MM.1S (cell line): ENCODE measurements at places on chromosomes 1 and 21.
A peak's percentile ranks its signal among the peaks of the same experiment; 100 is the strongest.

- peak; percentile 33 for DNase-seq
Measured at GRCh38 chr1:169885207-169885606, 8.5 kb downstream of the SCYL3 start.

GRCh38 chr1:96533820-96534219 is 187.8 kb upstream of the PTBP2 start:
- no peak for DNase-seq

DNA sequence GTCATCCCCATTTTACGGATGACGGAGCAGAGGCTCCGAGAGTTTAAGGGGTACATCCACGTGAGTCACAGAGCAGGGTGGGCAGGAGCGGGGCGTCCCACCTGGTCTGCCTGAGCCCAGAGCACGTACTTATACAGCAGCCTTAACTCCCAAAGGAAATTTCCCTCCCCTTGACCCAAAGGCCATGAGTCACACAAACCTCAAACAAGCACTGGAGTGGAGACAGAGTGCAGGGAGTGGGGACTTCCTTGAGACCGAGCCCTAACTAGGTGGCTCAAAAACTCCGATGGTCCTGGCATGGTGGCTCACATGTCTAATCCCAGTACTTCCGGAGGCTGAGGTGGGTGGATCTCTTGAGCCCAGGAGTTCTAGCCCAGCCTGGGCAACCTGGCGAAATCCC is 141.6 kb upstream of the KLHDC7A start:
- no peak for DNase-seq

DNA sequence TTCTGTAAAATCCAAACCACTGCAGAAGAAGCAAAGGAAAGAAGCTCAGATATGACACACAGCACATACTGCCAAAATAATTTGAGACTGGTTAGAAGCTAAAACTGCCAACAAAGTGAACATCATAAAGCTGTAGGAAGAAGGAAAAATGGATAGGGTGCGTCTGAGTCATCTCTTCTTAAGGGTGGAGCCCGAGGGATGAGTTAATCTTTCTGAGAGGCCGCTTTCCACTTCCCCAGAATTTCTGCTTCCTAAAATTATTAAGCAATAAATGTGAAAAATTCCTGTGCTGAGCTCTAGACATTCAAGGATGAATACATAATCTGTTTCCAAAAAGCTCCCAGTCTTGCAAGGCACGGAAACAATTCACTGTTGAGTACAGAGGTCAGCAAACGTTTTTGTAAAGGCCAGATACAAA is 20.1 kb downstream of the PPT1 start:
- no peak for DNase-seq

DNA sequence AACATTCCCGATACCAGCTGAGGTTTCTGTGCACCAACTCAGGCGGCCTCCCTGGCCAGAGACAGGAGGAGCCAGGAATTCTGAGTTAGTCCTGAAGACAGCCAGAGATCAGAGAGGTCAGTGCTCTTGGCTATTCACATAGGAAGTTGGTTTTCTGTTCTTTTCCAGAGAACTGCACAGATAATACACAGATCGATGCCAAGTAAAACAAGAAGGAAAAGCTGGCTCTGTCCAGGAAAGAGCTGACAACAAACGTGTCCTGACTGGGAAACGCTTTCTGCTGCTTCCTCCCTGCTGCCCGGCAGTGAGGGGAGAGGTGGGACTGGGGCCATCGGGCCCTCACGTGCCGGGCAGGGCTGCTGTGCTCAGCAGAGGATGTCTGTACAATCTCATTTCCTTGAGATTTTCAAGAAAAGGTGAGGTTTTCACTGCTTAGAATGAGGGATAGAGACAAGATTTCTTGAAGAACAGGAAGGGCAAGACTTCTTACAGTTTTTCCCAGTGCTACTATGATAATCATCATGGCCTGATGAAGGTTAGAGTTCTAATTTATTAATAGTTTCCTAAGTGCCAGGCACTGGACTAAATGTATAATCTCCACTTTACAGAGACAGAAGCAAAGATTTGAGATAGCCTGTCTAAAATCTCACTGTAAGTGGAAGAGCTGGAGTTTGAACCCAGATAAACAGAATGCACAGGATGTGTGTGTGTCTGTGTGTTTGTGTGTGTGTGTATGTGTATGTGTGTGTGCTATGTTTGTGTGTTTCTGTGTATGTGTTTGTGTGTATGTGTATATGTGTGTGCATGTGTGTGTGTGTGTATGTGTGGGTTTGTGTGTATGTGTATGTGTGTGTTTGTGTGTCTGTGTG is 211.0 kb upstream of the RAB4A start:
- DNase-seq = no peak

DNA sequence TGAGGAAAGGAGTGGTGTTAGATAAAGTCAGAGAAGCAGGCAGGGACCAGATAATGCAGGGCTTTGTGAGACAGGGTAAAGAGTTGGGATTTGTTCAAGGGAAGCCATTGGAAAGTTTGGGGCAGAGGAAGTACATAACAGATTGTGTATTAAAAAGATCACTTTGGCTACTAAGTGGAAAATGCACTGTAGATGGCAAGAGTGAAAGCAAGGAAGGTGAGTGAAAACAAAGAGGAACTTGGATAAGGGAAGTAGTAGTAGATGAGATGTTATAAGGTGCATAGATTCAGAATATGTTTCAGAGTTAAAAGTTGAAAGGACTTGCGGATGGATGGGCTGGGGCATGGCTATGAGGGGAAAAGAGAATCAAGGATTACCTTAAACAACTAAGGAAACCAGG is 17.4 kb downstream of the MRPL39 start:
- DNase-seq = no peak

GRCh38 chr1:97500760-97501159 is 420.1 kb downstream of the DPYD start:
- DNase-seq = no peak

- no peak for DNase-seq
Measured at GRCh38 chr1:244271691-244272308, 179.9 kb downstream of the ADSS2 start.

GRCh38 chr1:78640462-78640861 is 9.2 kb upstream of the IFI44 start:
- no peak for DNase-seq

- DNase-seq = no peak
Measured at GRCh38 chr21:41653954-41654491, 112.8 kb downstream of the RIPK4 start.

DNA sequence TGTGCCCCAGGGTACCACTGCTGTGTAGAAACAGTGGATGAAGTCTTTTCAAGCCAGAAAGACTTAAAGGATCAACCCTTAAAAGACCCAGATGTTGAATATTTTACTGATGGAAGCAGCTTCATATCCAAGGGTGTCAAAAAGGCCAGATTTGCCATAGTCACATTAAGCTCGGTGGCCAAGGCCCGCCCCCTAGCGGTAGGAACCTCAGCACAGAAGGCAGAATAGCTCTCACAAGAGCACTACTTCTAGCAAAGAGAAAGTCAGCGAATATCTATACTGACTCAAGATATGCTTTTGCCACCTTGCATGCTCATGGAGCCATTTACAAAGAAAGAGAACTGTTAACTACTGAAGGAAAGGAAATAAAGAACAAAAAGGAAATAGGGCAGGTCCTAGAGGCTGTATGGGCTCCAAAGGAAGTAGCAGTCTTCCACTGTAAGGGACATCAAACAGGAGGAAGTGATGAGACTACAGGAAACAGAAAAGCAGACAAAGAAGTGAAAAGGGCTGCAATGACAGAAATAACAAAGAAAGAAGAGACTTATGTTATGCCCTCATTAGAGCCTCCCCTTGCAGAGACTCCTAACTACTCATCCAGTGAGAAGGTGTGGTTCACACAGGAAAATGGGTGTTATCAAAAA is 90.5 kb downstream of the LIPI start:
- DNase-seq = peak; percentile 58

DNA sequence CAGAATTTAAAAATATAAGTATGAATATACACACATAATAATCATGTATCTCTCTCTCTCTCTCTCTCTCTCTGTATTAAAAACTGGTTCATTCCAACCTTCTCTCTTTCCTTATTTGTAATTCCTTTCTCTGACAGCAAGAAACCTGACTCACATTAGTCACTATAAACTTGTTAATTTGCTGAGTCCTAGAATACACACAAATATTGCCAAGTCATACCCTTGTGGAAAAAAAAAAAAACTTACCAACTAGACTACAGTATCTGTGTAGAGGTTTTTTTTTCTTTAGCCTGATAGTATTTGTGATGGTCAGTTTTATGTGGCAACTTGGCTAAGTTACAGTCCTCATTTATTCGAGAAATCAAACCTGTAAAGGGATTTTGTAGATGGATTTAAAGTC is 26.3 kb upstream of the NHLH2 start:
- no peak for DNase-seq

DNA sequence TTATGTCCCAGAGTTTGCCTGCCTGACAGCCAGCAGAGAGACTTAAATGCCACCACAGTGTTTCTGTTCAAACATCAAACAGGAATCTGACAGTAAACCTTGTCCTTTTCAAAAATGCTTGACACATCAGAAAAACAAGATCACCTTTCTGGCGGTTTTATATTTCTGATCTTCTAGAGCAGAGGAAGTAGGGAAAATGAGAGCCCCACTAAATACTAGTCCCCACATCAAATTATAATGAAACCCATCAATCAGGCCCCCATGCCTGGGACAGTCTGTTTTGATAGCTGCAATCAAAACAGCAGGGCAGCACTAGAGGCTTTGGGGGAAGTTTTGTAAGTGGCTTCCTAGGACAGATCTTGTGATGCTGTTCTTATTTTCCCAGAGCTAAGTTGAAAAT is 129.3 kb downstream of the CNIH3 start:
- no peak for DNase-seq

- DNase-seq = no peak
Measured at GRCh38 chr1:89863165-89863830, 42.5 kb downstream of the LRRC8D start.

DNA sequence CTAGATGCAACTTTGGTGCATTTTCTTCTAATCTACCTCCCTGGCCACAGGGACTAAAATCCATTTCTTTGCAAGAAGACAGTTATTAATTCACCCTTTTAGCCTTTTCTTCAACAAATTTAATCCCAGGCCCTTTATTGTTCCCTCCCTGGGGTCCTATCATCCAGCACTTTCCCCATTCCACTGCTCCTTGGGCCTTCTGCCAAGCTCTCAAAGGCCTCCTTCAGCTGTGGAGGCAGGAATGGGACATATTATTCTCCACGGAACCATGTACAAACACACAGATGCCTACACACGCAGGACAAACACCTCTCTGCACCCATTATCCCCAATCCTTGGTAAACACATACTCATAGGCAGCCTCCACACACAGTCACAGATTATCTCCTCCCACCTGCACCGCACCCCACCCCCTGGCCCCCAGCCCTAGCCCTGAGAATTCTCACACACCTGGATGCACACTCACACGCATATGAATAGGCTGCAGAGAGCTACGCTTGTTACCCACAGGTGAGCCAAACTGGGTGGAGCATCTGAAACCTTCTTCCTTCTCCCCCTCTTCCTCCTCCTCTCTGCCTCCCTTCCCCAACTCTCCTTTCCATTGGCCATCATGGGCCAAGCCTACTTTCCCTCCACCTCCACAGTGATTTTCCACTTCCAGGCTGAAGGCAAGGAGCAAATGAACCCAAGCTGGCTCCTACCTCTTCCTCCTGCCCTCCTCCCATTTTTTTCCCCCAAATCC is 11.7 kb downstream of the TAGLN2 start:
- no peak for DNase-seq

DNA sequence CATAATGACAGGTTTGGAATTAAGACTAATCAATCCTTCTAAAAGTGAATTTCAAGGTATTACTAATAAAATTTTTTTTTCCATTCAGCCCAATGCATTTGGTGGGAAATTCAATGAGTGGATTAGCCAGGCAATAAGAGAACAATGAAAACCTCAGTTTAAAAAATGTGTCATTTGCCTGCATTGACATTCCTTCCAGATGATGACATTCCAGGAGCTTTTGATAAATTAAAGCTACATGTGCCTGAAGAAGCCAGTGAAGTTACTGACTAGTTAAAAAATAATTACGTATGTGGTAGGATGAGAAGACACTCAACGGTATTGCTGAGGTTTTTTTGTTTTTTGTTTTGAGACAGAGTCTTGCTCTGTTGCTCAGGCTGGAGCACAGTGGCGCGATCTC is 37.9 kb upstream of the RC3H1 start:
- no peak for DNase-seq

DNA sequence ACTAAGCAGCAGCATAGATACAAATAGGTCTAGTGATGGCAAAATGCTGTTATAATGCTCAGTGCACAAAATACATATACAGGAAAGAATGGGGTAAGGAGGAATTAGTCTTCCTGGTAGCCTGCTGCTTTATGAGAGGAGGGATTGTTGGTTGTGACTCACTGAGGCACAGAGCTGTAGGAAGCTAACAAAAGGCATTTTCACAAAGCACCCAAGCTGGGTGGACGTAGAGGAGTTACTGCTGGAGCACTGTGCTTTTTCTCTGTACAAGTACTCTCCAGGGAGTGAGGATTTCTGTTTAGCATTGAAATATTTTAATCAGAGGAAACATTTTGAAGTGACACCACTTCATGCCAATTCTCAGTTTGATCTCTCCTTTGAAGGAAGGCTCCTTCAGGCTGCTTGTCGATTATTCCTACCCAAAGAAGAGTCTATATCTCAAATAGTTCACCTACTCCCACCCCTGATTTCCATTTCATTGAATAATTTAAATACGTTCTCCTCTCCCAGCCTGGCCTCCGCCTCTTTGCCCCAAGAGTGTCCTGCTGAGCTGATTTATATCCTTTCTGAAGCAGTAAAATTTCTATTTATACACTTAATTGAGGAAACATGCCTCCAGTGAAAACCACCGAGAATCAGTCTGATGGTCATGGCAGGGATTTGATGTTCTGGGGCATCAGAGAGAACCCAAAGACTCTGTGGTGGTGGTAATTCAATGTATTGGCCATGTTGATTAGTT is 271.9 kb downstream of the HHAT start:
- no peak for DNase-seq

- peak; percentile 43 for DNase-seq
Measured at GRCh38 chr1:173869021-173869359, 810 bp downstream of the ZBTB37 start.

GRCh38 chr1:87404296-87404695 is 75.6 kb downstream of the LMO4 start:
- no peak for DNase-seq

DNA sequence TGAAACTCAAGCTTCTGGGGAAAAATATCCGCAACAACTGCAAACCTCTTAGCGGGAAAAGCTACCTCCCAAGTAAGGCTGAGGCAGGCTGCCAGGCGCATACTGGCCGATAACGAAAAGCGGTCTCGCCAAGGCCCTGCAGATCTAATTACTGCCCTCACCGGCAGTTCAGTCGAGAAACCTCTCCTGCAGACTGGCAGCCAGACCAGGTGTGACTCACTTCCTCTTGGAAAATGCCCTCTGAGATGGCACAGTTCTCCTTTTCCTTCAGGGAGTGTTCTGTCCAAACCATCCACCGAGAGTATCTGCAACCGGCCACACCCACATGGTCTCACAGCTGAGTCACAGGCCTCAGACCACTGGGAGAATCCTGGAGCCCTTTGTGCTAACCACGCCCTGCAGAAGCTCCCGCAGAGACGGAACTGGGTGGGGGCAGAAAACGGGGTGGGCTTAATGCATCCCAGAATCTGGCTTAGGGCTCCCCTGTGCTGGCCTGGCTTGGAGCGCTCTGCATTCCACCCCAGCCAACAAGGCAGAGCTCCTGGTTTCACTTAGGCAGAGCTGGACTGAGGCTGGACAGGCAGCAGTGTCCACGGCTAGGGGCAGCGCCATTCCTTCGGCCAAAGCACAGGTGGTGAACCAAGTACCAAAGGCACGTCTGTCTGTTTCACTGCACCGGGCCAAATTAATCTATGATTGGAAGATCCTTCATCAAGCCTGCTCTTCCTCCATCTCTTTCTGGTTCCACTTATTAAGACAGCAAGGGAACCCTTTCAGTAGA is 1.2 kb downstream of the S100A10 start:
- no peak for DNase-seq

GRCh38 chr1:32393832-32394140 is 455 bp downstream of the BSDC1 start:
- DNase-seq = peak; percentile 62

- DNase-seq = no peak
Measured at GRCh38 chr1:165915480-165915879, 88.1 kb downstream of the UCK2 start.
